Hematopoietic multipotent progenitor cell (in vitro differentiated cells): ENCODE measurements at places on chromosomes 1 and 21.

DNA sequence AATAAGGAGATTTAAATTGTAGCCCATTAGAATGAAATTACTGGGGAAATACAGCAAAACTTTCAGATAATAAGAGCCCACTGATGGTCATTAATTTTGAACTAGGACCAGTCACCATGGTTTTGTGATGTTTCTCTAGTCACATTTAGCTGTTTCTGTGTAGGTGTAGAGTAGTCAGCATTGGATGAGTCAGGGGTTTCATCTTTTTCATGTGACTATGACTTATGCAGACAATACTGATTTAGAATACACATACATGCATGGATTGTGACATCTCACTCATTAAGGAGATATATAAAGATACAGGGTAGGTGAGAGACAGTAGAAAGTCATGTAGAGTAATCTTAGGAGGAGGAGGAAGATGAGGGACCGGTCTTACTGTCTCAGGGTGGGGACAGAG is 1192.7 kb downstream of the KCNT2 start:
- no peak for DNase-seq

- no peak for DNase-seq
These were observed 67.8 kb upstream of the ABCD3 start for GRCh38 chr1:94350350-94350924.

DNA sequence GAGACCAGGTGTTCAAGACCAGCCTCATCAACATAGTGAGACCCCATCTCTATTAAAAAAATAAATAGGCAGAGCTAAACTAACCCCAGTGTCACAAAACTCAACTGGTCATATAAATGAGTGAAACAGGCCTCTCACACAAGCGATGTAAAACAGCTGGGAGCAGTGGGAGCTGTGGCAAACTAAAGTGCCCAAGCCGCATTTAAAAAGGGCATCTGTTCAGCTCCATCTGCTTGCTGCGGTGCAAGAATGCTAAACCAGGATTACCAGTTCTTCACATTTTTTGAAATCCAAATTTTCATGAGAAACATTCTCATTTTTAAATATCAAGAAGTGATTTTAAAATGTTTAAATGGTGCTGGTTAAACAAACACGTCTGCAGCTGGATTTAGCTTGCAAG is 50.0 kb upstream of the WNT2B start:
- no peak for DNase-seq

DNA sequence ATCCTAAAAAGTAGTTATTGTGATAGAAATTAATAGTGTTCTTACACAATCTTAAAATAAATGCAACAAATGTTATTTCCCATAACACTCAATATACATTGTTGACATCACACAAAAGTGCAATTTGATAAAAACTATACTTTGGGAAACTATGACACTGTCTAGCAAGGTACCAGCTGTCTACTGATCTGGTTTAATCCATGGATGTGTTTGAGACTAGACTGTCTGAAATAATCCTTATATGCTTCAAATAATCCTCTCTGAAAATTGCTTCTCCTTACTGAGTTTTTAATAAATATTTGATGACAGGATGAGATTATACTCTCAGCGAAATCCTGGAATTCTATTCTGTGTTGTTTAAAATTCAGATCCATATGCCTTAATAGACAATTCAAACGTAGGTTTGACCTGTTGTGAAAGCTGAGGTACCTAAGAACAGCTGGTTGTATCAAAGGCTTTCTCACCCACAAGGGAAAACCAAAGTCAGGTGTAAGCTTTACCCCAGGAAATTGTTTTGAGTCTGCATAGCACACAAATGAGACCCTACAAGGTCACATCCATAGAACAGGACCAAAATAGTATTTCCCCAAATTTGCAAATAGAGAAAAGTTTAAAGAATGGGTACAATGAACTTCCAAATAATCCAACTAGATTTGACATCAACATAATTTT is 8.8 kb upstream of the GFI1 start:
- DNase-seq = no peak

DNA sequence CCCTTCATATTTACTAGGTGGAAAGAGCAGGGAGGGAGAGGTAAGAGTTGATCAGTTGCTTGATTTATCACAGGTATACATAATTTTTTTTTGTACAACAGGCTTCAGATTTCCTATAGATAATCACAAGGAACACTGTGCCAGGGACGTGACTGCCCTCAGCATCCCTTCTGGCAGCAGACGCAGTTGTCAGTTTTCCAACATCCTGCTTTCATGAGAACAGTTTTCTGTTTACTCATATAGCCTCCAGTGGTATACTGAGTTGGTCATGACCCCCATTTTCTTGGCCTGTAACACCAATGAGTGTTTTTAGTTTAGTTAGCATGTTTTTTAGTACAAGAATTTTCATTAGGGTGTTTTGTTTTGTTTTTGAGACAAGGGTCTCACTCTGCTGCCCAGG is 37.9 kb upstream of the PTPRF start:
- DNase-seq = no peak

- DNase-seq = no peak
These were observed 48.5 kb downstream of the EVI5 start for GRCh38 chr1:92736395-92736794.

DNA sequence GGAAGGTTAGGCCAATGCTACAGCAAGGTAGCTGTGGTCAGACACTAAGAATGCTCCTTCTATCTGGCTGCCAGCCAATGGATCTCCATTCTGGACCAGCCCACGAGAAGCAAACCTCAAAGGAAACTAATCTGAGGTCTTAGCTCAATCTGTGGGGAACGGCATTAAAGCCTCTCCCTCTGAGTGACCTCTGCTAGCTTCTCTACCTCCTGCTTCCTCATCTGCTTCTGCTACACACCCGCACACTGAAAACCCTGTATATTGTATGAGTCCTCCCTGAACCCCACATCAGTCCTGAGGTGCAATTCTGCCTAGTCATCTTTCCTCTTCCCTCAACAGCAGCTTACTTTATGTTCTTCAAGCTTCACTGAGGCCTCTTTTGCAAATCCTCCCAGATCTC is 6.9 kb upstream of the GALE start:
- DNase-seq = peak; percentile 71

GRCh38 chr1:178057912-178058534 is 35.9 kb upstream of the RASAL2 start:
- DNase-seq = no peak

GRCh38 chr1:176325664-176326063 is 118.6 kb upstream of the COP1 start:
- no peak for DNase-seq

- no peak for DNase-seq
These were observed 234.0 kb downstream of the NPHP4 start for GRCh38 chr1:5758000-5758858.

DNA sequence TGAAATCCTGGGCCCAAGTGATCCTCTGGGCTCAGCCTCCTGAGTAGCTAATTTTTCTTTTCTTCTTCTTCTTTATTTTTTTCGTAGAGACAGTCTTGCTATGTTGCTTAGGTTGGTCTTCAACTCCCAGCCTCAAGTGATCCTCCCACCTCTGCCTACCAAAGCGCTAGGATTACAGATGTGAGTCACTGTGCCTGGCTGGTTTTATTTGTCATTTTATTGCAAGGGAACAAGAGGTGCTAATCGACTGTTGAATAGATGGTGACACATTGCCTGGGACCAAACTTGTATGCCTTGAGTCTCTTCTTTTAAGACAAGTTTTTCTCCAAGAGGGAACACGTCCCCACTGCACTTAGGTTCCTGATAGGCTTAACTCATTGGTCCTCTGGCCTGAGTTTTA is 20.0 kb upstream of the KLHDC8A start:
- DNase-seq = no peak

DNA sequence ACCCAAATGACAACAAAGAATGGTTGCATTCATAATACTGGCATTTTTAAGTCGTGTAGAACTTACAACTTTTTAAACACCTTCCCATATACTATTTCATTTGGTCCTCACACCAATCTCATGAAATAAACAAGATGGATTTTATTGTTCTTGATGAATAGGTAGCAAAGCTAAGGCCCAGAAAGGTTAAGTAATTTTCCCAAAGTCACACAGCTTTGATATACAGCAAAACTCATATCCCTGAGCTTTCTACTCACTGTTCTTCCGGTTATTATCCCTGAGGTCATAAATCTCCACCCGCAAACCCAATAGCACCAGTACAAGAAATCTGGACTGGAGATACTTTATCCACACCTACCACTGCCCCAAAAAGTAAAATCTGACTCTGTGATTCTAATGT is 186.2 kb downstream of the RUNX1 start:
- no peak for DNase-seq

DNA sequence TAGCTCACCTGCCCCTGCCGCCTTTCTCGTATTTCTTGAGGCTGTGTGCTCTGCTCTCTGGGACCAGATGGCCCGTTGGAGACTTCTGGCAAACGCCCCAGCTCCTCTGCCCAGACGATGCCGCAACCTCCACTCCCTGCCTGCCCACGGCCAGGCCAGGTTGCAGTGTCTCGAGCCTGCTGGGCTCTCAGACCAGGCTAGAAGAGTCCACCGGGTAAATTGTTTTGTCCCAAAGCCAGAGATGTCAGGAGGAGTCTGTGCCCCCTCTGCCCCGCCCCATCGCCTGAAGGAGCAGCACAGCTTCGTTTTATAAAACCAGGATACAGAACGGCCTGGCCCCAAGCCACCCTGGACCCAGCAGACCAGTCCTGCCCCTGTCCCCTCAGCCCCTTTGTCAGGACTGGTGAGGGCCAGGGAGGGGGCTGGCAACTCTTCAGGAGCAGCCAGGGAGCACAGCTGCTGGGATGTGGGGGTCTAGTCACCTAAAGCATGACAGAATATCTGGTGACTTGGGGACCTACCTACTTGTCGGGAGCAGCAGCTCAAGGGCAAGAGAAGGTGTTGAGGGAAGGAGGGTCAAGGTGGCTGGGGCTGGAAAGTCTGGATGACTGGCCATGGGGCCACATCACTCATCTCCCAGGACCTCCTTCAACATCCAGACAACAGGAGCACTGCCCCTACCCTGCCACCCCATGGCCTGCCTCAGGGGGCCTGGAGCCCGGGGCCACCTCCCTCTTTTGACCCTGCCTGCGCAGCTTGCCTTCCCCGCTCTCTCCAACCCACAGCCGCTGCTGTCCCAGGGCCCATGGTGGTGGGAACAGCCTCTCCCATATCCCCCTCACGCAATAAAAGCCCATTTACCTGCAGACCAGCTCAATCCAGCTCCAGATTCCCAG is 33.9 kb upstream of the LBR start:
- DNase-seq = no peak

GRCh38 chr1:98184856-98185255 is 264.0 kb upstream of the DPYD start:
- no peak for DNase-seq

- DNase-seq = no peak
These were observed 45.4 kb upstream of the PCBP3 start for GRCh38 chr21:45598109-45598508.

DNA sequence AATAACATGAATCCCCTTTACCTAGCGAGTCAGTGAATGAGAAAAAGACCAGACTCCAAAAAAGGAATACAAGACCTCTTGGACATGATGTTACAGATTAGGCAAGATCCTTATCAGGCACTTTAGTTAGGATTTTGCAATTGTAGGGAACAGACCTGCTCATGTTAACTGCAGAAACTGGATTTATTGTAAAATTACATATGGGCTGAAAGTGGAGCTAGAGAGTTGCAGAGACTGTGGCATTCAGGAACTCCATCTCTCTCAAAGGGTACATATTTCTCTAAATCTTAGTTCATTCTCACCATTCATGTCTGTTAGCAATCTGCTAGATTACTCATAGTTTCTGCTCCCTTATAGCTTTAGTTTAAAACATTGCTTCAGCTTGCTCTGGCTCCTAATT is 142.2 kb downstream of the PAPPA2 start:
- no peak for DNase-seq

DNA sequence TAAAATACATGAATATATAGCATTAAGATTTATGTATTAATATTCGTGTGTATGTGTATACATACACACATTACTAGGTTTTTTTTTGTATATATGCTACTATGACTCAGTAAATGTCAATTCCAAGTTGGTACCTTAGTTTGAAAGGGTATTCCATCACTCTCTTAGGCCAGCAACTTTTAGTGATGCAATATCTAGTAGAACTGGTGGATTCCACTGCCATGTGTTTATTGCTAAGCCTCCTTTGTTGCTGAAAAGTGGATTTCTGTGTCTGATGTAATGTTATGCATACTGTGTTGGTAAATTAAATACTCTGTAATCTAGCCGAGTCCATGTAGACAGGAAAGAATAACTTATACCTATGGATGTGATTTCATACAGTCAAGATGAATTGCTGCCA is 16.9 kb upstream of the COL11A1 start:
- DNase-seq = no peak

DNA sequence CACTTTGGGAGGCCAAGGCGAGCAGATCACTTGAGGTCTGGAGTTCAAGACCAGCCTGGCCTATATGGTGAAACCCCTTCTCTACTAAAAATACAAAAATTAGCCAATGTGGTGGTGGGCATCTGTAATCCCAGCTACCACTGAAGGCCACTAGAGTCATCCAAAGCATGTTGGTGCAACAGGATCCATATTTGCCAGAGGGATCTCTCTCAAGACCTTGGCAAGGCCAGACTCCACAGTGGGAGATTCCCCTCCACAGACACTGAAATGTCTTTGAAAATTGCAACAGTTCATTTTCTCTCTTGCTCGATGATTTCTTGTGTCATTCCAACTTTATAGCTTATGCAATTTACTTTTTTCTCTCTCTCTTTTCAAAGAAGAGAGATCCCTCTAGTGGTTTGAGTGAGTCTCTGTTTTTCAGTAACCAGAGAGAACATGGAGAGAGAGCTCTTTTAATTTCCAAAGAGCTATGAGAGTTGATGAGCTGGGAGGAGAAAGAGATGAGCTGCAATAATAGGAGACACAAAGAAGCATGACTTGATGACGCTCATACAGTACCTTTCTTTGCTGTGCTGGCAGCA is 176.8 kb upstream of the USP25 start:
- peak; percentile 71 for DNase-seq

DNA sequence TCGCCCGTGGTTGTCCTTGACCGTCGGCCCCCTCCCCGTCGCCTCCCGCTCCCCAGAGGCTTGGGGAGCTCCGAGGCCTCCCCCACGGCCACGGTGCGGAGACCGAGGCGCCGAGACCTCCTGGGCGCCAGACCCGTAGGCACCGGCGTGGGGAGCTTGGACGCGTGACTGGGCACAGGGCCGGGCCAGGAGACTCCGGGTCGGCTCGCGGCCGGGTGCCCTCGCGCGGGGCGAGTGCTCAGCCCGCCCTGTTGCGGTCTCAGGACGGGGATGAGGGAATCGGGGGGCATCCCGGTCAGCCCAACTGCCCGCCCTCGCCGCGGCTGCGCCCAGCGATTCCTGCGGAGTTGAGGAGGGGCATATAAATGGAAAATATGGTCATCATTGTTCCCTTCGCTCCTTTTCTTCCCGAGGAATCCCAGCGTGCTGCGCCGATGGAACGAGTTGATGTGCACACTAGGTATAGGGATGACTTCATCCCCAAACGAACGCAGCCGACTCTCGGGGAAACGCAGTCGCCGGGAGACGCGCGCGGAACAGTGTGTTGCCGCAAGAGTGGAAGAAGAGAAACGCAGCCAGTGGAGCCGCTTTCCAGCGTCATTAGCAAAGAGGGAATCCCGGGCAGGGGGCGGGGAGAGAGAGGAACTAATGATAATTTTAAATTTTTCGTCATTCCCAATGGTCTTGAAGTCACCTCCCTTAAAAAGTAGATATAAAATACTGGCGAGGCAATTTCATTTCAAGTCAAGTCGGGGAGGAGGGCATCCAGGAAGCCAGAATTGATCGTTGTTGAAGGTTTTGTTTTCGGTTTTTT is 747 bp upstream of the ENAH start:
- DNase-seq = peak; percentile 20

- DNase-seq = peak; percentile 70
These were observed at the start of gene SLC19A1 for GRCh38 chr21:45542242-45542666. Gene SLC19A1 (minus strand): TSS chr21:45542440. CDS start chr21:45537959, 4,481 bp downstream.
